ENCODE measurements at places on chromosomes 5 and 9.

- DNase-seq = no peak
These were observed 123.0 kb downstream of the C9orf50 start for GRCh38 chr9:129497813-129498450.

DNA sequence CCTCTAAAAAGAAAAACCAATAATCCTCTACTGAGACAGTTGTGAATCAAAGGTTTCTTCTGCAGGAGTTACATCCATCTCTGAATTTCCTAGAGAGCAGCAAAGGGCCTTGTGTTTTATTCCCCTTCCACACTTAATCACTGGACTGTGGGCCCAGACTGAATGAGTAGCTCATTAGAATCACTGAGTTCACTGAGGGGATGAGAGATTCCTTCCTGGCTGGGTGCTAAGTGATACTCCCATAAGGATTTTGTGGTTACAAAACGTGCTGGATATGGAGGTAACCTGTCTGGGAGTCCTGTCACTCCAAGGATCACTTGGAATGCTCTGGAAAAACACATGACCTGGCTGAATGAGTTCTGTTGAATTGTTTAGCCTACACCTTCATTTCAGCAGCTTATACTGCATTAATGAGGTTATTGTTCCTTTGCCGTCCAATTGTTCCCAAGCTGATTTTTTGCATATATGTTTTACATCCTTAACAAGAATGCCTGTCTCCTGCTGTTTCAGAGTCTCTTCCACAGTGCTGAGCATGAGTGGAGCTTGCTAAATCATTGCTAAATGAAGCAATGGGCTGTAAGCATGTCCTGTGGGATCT is 82.9 kb downstream of the MEF2C start:
- no peak for DNase-seq

GRCh38 chr9:93592643-93593021 is 16.2 kb downstream of the PHF2 start:
- no peak for DNase-seq

GRCh38 chr5:91436241-91436640 is 53.1 kb upstream of the ARRDC3 start:
- DNase-seq = peak; percentile 34

GRCh38 chr5:157538311-157538710 is 37.3 kb downstream of the ADAM19 start:
- DNase-seq = no peak

DNA sequence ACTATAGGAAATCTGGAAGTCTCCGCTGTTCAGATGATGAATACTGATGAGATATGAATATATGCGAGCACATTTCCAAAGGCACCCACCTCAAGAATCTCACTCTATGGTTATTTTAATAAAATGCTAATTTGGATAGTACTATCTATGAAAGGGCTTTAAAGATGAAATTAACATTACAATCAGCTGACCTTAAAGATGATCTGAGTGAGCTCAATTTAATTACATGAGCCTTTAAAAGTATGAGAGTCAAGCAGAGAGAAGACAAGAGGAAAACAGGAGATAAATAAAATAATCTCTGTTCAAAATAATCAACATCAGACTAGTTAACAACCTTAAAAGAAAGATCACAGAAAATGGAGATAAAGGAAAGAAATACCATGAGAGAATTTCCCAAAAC is 474.1 kb upstream of the TUSC1 start:
- no peak for DNase-seq

- DNase-seq = no peak
These were observed 121.3 kb upstream of the OSMR start for GRCh38 chr5:38724301-38725030.

- no peak for DNase-seq
These were observed 20.0 kb upstream of the RUFY1 start for GRCh38 chr5:179530069-179530998.

Data from trophoblast cell (in vitro differentiated cells and primary cell).